T-cell (primary cell): ENCODE measurements at places on chromosomes 7 and 10. TPM values are rescaled to one million over a fixed set of nuclear protein-coding genes. Genes with fewer than 3 reads are reported as not detected.

- no peak for DNase-seq
Measured at GRCh38 chr10:129465796-129466702, 992 bp upstream of the MGMT start.

DNA sequence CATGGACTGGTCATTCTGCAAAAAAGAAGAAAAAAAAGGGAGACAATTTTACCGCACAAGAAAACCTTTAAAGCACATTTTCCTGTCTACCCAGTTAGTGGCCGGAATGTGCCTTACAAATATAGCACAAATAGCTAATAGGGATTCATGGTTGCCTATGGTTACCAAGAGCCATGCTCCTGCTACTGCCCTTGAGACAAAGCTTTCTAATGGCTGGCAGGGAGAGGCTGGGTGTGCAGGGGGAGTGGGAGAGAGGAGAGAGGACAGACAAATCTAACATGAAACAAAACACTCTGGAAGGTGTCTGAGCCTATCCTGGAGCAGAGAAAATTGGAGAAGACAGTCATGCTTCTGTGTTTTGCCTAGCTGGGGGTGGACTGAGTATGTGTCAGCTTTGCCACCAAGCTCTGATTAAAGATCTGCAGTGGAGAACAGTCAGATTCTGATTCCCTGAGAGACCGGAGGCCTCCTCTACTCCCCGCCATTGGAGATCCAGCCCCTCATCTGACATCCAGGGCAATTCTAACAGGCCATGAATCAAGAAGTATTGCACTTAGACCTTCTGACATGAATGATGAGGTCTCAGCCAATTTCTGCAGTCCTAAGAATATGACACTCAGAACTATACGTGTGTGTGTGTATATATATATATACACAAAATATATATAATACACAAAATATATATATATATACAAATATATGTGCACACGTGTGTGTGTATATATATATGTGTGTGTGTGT lies 80.2 kb downstream of the PRTFDC1 start:
- no peak for DNase-seq

DNA sequence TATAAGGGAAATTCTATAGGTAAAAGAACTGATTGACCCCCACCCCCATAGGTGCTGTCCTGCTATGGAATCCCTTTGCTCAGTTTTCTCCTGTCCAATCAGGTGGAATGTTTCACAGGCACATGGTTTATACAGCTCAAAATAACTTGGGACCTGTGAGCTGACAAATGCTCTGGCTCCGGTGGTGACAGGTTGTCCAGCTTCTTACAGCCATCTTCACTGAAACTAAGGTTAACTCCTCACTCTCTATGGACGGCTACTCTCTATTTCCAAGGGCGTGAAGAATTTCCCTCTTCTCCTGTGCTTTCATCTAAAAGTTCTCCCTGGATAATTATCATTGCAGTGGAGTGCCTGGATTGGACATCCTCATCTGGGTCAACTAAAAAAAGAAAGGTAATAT lies at the start of gene MYPN:
Gene MYPN, plus strand, starts transcription at position 158 of the 400 bp plus-strand sequence. CDS start 11,951 bp downstream, outside the sequence.
- DNase-seq, result no peak

DNA sequence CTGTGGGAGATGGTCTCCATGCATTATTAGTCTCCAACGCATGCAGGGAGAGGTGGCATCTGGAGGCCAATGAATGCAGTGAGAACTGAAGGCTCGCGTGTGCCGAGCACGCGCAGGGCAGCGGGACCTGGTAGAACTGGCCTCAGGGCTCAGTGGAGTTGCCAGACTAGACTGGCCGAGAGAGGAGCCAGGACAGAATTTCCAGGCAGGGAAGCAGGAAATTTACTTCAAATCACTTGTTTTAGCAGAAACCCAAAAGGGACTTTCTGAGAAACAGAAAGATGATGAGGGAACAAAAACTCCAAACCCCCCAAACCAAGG lies 311.0 kb upstream of the IMMP2L start:
- no peak for DNase-seq

DNA sequence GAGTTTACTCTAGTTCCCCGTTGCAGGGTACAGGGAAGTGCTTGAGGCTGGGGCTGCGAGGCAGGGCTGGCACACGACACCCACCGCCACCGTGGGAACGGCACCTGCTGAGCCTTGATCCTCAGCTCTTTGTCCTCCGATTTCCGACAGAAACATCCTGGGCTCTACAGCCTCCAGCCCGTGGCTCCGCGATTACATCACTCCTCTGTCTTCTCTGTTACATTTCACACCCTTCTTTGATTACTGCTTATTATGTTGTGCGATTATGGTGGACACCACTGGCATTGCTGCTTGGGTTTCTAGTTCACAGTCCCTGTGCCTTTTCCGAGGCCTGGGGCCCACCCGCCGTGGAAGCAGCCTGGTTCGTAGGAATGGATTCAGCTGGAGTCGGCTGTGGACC lies 26.9 kb downstream of the FKBP6 start:
- DNase-seq, result no peak

DNA sequence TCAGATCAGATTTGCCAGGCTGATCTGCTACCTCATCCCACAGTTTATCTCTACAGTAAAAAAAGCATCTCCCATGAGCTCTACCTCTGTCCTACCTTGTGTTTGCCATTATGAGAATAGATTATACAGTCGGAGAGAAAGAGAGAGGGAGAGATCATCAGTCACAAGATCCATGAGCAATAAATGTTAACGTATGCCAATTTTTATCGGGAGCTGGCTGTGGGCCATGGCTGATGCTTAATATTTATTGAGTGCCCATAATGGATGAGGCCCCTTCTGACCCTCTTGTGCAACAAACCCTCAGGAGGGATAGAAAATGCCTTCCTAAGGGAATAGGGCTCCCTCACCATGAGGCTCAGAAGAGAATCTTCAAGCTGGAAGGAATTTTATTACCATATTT lies 52.8 kb downstream of the C10orf90 start:
- no peak for DNase-seq

DNA sequence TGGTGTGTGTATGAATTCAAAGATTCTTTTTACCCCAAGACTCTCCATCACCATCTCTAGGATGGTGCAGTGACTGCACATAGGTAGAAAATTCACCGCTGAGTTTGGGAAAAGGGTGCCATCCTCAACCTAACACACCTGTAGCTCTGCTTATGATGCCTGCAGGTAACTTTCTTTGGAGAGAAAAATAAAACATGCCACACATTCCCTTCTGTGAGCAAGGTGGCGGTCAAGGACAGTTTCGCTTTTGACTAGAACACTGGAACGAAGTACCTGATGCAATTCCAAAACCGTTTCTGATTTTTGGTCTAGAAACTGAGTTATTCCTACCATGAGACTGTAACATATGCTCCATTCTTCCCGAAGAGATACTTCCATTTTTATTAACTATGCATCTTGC lies 205.6 kb downstream of the FGFR2 start:
- DNase-seq, result no peak

- no peak for DNase-seq
Measured at GRCh38 chr7:92758796-92759431, 77.5 kb downstream of the CDK6 start.

DNA sequence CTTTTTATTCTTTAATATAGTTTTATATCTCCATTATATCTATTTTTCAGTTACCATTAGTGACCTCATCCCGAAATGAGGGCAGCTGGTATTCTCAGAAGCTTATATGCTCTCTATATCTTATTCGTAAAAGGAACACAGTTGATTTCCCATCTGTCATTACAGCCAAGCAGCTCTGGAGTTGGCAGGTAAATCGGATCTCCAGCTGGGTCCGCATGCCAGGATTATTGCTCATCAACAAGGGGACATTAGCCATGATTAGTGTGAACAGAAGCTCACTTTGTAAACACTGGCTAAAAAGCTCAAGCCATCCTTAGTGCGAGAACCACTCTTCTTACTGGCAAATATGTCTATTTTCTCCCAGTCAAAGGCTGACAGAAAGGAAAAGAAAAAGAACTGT lies 180.3 kb downstream of the NPSR1 start:
- no peak for DNase-seq

DNA sequence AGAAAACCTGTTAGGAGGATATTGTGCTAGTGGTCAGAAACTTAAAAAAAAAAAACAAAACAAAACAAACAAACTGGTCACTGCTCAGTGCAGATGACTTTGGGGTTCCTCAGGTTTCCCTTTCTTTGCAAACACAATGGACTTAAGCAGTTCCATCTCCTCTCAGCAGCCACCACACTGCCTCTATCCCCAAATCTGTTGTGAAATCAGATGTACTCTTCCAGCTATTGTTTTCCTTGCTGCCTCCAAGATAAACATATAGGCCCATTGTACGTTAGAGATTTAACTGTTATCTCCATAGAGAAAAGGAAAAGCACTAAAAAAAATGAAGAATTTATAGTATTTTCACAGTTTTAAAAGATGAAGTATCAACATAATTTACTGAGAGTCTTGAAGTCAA lies 147.1 kb downstream of the MPP7 start:
- no peak for DNase-seq

DNA sequence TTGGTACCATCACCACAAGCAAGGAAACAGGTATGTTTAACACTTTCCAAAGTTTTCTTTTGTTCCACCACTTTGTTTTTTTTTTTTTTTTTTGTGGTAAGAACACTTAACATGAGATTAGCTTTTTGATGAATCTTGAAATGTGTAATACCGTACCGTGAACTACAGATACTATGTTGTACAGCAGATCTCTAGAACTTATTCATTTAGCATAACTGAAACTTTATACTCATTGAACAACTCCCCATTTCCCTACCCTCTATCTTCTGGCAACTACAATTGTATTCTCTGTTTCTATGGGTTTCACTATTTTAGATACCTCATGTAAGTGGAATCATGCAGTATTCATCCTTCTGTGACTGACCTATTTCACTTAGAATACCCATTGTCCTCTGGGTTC lies 162.7 kb upstream of the ITGB1 start:
- no peak for DNase-seq

DNA sequence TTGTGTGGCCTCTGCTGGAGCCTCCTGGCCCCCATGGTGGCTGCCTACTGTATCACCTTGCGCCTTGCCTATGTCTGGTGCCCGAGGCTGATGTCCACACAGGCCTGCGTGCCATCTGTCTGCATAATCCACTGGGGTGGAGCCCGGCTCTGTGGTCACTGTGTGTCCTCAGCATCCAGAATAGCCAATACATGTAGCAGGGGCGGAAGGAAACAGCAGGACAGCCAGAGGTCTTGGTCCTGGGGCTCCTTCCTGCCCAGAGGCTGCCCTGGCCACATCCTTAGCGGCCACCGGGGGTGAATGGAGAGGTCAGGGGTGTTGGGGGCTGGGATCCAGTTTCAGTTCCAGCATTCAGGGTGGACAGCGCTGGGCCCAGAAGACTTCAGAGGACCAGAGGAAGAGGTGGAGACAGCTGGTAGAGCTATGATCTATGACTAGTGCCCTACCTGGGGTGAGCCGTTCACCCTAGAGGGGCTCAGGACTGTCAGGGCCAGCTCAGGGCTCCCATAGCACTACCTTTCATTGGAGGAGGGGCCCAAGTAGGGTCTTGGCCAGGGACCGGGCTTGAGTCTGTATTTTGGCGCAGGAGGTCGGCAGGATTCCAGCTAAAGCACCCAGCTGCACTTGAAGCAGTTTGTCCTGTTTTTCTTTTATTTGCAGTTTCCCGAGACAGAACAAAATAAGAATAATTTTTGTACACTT lies 15.9 kb downstream of the YKT6 start:
- DNase-seq, result no peak

DNA sequence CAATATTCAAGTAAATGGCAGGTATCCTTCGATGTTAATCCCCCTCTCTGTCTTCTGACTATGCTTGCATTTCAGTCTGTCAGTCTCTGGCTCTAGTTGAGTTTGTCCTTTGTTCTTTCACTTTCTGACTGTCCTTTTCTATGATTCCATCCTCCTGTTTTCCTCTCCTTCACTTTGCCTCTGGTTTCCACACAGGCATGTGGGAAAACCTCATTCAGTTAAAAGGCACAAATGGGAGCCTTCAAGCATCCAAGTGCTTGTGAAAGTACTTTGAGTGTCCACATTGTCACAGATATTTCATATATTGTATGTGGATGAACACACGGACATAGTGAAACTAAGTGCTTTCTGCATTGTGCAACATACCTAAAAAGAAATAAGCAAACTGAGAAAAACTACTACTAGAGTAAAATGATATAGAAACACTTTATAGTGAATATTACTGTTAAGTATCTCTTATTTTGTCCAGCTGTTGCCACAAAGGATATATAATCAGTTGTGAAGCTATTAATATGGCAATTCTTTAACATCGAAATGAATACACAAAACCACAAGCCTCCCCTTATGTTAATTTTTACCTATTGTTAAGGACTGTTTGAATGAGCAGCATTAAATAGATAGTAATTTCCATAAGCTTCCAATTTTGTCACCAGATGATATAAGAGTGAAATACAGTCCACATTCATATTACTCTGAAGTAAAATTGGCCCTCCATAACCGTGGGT lies 71.7 kb downstream of the NRBF2 start:
- DNase-seq, result no peak

GRCh38 chr7:84637568-84638338 lies 443.2 kb upstream of the SEMA3A start:
- no peak for DNase-seq

- no peak for DNase-seq
Measured at GRCh38 chr7:154844499-154844898, 158.4 kb downstream of the PAXIP1 start.

- no peak for DNase-seq
Measured at GRCh38 chr7:103764901-103765300, 224.6 kb downstream of the RELN start.

DNA sequence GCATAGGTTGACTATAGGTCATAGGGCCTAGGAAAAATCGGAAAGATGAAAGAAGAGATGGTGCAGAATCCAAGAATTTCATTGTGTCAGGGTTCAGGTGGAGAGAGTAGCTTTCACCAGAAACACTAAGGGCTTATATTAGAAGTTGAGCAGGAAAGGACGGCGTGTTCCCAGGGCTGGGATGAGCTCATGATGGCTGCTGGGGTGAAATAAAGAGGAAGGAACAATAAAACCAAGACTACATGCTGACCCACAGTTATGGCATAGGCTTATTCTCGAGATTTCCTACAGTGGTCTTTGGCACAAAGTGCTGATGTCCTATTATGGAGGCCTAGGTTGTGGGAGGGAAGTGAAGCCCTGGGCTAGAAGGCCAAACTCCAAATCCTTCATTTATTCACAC lies 195.8 kb downstream of the PTEN start:
- no peak for DNase-seq

The AMZ1 gene
- total RNA-seq, result 0.79 TPM

The CFTR gene
- total RNA-seq, result not detected

The KIAA1217 gene
- 1.2 TPM for total RNA-seq

The FRMD4A gene
- total RNA-seq, result 1.5 TPM

The ITIH2 gene
- total RNA-seq, result not detected
